ENCODE measurements at places on chromosomes 7 and 10.

- H3K4me1 ChIP-seq = no peaks in the 10 kb centered on the region
- no peaks in the 10 kb centered on the region for H3K36me3 ChIP-seq
- no peaks in the 10 kb centered on the region for H3K27me3 ChIP-seq
- peak overlapping the region; percentile 61 for H3K27ac ChIP-seq
- H3K4me3 ChIP-seq = peak overlapping the region; percentile 66
These were observed 951 bp downstream of the ZNF25 start for GRCh38 chr10:37975401-37975991.

DNA sequence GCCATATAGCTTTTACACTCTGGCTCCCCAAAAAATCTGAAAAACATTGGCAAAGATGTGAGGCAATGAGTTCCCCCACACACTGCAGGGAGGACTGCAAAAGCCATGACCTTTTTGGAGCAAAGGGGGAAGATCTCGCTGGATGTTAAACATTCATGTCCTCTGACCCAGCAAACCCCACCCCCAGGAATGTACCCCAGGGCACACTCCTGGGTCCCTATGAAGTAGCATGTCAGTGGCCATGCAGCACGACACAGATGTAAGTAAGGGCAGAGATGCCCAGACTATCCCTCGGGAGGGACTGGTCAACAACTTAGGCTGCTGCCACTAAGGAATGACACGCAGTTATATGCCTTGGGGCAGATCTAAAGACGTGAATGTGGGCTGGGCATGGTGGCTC, 100.6 kb downstream of the DLG5 start:
- DNase-seq = no peak
- H3K27ac ChIP-seq = no peak overlapping the region
- H3K4me3 ChIP-seq = no peak overlapping the region
- no peaks in the 10 kb centered on the region for H3K27me3 ChIP-seq

- no peak overlapping the region for H3K27ac ChIP-seq
- H3K4me3 ChIP-seq = no peak overlapping the region
- no peak for DNase-seq
- no peaks in the 10 kb centered on the region for H3K27me3 ChIP-seq
- H3K4me1 ChIP-seq = no peaks in the 10 kb centered on the region
- no peaks in the 10 kb centered on the region for H3K36me3 ChIP-seq
These were observed 125.5 kb downstream of the RNLS start for GRCh38 chr10:88457660-88458059.

DNA sequence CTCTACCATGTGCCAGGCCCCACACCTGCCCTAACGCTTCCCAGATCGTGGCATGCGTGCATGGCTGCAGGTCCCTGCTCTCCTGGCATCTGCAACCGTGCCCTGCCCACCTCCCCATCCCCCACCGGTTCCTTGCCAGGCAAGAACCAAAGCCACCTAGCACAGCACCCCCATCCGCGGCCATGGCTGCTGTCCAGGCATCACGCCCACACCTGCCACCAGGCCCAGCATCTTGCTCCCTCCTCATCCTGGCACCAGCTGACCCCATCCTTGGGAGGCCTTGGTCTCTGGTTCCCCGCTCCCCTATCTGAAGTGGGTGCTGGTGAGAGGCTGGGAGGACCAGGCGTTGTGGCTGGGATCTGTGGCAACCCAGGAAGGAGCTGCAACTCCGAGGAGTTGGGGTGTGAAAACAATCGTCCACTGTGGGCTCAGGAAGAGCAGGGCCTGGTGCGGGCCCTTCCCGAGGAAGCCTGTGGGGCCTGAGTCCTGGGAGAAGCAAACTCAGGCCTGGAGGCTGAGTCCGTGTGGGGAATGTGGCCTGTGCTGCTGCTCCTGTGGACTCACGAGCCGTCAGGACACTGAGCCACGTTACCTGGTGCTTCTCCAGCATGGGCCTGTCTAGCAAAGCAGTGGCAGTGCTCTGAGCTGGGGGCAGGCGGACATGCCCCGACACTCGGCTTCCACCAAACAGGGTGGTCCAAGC, 417.1 kb downstream of the DNAJB6 start:
- no peaks in the 10 kb centered on the region for H3K4me1 ChIP-seq
- no peak overlapping the region for H3K4me3 ChIP-seq
- H3K36me3 ChIP-seq = no peaks in the 10 kb centered on the region

GRCh38 chr10:6299743-6300105, 97.0 kb downstream of the PFKFB3 start:
- no peak for DNase-seq
- H3K36me3 ChIP-seq = no peaks in the 10 kb centered on the region
- no peak overlapping the region for H3K4me3 ChIP-seq
- H3K27me3 ChIP-seq = no peaks in the 10 kb centered on the region
- H3K4me1 ChIP-seq = peaks cover 35% of the 10 kb centered on the region

DNA sequence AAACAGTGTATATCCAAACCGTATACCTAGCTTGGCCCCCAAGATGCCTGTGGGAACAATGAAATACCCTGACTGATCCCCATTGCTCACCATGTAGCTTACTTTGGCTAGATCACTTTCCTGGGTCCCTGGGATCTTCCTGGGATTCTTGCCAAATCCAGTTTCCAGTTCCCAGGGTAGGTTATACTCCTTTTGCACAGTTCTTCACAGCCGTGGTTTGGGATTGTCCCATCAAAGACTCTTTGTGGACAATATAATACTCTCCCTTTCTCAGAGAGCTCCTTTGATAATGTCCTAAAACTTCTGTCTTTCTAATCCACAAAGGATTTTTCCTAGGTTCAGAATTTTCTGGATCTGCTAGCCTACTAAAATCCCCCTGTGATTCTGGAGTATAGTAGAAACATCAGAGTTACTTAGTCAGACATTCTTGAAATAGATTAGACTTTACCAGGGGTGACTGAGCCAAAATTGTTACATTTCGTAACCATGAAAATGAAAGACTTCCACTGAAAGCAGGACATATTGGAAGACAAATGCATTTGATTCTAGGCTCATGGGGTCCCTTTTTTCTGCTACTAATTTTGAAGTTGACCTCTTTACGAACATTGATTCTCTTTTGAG, 388.3 kb upstream of the ETV1 start:
- no peaks in the 10 kb centered on the region for H3K36me3 ChIP-seq
- DNase-seq = no peak
- H3K27ac ChIP-seq = no peak overlapping the region
- peaks cover 9% of the 10 kb centered on the region for H3K4me1 ChIP-seq
- H3K27me3 ChIP-seq = no peaks in the 10 kb centered on the region

DNA sequence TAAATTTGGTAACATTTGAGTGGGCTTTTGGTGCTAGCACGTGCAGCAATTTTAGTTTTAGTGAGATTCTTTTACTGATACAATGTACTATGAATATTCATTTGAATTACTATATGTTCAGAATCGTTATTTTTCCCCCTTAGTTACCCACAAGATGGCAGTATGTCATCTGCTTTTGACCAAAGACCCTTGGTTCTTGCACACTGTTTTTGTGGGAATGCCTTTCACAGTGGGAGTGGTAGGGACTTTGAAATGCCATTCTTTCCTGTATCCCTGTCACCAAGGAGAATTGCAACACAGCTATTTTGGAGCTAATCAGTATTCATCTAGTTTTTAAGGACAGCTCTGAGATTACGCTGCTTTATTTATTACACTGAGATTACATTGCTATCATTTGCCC, 40.6 kb downstream of the SEC23IP start:
- no peaks in the 10 kb centered on the region for H3K4me1 ChIP-seq
- no peak for DNase-seq
- H3K27me3 ChIP-seq = no peaks in the 10 kb centered on the region
- H3K36me3 ChIP-seq = peaks cover 84% of the 10 kb centered on the region

DNA sequence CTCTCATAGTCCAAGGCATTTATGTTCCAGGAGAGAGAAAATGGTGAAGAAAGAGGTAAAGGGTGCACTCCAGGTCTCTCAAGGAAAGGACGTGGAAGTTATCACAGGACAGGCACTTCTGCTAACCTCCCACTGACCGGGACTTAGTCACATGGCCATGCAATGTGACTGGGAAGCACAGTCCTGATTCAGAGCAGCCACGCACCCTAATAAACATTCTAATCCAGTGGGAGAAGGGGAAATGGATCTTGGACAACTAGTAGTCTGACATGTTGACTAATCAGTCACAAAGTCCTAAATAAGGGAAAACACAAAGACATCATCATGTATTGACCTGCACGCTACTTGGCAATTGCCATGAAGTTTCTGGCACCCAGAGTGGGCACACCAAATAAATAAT, 417.5 kb upstream of the ZMIZ1 start:
- no peak overlapping the region for H3K27ac ChIP-seq
- no peak overlapping the region for H3K4me3 ChIP-seq
- no peaks in the 10 kb centered on the region for H3K4me1 ChIP-seq
- peaks cover 19% of the 10 kb centered on the region for H3K27me3 ChIP-seq
- H3K36me3 ChIP-seq = no peaks in the 10 kb centered on the region

Data from RWPE2 (cell line).